RWPE1 (cell line): ENCODE measurements at places on chromosomes 3 and 15.

DNA sequence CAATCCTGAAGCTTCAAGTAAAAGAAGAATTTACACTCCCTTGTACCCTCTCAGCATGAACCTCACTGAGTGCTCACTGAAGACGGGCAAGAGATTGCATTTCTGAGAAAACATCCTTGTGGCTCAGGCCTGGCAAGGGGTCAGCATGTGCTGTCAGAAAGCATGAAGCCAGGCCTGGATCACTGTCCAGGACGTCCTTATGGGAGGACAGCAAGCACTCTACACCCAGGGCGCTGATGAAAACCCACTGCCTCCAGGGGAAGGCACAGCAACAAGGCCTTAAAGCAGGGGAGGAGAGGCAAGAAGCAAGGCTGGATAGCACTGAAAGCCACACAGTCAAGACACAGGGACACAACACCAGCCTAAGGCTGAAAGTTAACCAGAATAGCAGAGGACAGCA is 315.4 kb downstream of the OCA2 start:
- no peak for DNase-seq

GRCh38 chr3:162295323-162295983 is 798.8 kb downstream of the OTOL1 start:
- DNase-seq: peak; percentile 74

- peak; percentile 90 for DNase-seq
These were observed 7.3 kb downstream of the MYO5C start for GRCh38 chr15:52288051-52288942.

- DNase-seq: no peak
These were observed 628.1 kb downstream of the IGSF11 start for GRCh38 chr3:118406562-118406961.

DNA sequence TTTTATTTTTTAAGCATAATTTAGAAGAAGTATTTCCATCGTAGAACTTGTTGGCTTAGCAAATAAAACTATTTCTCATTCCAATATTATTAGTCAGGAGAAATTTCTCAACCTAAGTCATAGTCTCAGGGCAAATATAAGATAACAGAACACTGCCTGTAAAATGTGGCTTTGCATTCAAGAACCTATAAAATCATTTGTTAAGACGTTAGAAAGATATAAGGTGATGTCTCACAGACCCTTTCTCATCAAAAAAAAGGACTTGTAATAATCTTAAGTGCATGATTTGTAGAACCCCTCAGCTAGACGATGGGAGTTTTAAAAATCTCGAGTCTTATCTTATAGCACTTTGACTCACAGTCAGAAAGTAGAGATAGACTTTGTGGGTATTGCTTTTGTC is 314.7 kb upstream of the CFAP20DC start:
- DNase-seq: no peak

- no peak for DNase-seq
These were observed 71.4 kb upstream of the P3H2 start for GRCh38 chr3:190192087-190192486.

DNA sequence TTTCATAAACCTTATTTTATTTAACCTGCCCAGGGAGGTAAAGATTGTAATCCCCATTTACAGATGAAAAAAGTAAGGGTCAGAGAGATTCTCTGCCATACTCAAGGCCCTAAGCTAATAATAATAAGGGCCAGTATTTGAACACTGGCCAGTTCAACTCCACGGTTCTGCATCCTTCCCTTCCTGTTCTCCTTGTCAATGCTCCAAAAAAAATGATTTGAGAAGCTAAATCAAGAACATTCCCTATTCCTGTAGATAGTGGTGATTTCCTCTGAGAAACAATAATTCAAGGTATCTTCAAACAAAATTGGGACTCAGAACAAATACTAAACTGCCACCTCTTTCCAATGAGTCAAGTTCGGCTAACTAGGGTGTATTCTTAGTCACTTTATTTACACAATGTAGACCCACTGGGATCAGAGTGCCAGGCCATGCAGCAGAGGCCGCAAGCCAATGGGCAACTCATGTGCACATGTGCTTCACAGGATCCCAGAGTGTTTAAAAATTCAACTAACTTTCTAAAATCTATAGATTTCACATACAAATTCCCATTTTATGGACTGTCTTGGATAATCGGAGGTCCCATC is 459.6 kb upstream of the WNT5A start:
- no peak for DNase-seq

DNA sequence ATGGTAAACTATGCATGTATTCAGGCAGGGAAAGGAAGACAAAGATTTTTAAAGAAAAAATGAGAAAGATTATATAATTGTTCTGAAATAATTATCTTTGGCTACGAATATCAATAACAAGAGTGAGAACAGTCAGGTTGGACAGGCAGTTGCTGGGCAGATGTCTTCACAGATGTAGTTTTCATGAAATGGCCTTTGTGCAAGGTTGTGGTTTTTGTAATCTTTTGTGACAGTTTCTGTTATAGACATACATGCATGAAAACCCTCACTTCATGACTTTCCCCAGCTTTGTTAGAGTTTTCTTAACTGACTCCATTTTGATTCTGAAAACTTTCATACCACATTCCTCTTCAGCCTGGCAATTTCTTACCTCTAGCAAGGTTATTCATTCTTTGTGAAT is 34.9 kb upstream of the SLC25A36 start:
- no peak for DNase-seq

DNA sequence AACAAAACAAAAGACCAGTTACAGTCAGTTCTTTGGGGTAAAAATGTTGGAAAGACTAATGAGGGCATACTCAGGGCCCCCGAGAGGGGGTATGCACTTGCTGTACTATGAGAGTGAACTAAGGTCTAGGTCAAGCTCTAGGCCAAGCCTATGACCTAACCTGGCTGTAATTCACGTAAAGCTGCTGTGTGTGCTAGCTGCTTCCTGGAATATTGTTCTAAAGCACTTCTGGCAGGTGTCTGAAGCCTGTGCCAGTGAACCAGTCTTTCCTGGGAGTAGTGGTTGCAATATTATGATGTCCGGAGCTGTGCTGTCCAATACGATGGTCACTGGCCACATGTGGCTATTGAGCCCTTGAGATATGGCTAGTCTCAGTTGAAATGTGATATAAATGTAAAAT is 13.1 kb upstream of the CX3CR1 start:
- no peak for DNase-seq

GRCh38 chr3:63015614-63016309 is 140.5 kb upstream of the CADPS start:
- no peak for DNase-seq

DNA sequence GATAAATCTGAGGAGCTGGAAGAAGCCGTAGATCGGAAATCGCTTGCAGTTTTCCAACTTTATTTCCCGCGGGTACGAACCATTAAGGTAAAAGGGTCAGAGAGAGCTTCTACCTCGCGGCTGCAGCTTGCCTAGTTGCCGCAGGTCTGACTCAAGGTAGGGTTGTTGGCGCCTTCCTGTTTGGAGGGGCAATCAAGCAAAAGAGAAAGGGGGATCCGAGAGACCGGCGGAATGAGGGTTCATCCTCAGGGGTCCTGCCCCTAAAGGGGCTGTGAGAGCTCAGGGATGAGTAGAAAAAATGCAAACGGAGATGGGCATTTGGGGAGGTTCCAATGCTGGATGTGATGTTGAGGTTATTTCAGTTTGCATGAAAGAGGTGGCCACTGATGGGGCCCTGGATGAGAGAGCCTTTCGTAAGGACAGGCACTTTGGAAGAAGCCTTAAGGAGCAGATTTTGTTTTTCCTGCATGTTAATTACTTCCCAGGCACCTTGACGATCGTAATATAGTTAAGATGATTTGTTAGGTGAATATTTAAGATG is 265.4 kb downstream of the CGGBP1 start:
- no peak for DNase-seq

DNA sequence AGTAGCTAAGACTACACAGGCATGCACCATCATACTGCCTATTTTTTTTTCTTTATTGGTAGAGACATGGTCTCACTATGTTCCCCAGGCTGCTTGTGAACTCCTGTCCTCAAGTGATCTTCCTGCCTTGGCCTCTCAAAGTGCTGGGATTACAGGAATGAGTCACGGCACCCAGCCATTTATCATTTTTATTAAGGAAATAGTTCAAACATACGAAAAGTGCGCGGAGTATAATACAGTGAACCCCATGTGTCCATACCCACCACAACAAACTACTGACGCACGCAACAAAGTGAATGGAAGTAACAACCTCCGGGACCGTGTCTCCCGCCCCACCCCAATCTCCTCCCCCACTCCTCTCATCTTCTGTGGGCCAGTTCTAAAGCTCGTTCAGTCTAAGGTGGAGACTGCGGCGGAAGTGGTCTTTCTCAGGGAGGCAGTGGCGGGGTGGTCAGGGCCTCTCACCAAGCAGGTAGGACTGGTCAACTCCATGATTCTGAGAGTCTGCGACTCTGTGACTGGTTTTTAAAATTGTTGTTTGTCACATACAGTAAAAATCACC is 42.1 kb downstream of the DNAJB8 start:
- DNase-seq: no peak
